Cortex of kidney (tissue), 1 donor: ENCODE measurements at places on chromosomes 2 and 18.

DNA sequence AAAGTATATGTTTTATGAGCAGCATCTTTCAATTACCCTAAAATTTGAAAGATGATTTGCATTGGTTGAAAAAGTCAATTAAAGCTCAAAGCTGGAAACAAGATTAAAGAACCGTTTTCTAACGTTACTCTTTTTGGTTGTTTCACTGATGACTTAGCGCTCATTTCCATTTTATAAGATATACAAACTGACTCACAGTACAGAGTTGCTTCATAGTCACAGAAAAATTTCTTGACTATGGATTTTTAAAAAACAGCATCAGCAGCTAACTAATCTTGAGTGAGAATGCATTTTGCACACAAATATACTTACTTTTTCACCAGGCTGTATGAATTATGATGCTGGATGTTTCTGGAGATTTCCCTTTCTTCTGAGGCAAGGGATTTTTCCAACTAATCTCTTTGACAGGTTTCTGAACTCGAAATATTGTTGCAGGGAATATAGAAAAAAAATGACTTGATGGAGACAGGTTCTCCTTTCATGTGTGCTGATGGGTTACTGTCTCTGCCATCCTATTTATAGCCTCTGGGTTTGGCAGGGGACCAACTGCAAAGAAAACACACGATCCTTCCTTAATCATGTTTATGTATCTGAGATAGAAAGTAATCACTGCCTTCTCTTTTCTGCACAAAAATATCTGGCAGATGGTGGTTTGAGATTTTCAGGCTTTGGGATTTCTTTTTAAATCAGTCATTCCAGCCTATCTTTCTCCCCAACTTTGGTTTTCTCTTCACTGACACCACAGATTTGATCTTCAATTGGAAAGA lies 129.4 kb upstream of the DAPL1 start:
- DNase-seq = no peak

GRCh38 chr2:16226943-16227664 lies 286.8 kb downstream of the MYCN start:
- DNase-seq = no peak

DNA sequence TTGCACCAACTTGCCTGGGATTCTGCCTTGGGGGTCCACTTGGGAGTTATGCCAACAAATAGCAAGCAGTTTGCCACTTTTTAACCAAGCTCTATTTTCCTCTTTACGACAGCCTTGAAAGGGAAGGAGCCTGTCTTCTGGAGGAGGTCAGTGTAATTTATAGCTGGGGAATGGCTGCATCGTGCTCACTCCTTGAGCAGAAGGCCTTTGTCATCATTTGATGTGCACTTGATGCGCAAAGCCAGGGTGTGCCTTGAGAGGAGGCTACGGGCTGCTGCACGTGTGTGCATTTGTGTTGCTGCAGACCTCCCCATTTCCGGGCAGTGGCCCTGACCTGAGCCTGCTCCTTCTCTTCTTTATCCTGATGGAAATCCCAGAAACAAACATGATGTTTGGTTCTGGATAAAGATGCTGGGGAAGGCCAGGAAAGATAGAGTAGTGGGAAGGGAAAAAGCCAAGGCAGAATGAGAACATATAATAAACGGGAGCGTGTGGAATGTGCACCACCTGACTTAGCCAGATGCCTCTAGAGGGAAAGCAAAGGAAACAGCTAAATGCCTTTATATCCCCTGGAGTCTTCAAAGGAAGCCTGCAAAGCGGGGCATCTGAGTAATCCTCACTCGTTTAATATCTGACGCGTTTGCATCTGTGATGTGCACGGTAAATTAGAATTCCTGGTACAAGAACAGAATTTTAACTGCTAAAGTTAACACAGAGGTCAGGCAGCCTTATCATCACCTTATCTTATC lies 68.3 kb upstream of the ZNF521 start:
- no peak for DNase-seq

GRCh38 chr18:74497778-74498177 lies 1.6 kb downstream of the CNDP2 start:
- DNase-seq = no peak

DNA sequence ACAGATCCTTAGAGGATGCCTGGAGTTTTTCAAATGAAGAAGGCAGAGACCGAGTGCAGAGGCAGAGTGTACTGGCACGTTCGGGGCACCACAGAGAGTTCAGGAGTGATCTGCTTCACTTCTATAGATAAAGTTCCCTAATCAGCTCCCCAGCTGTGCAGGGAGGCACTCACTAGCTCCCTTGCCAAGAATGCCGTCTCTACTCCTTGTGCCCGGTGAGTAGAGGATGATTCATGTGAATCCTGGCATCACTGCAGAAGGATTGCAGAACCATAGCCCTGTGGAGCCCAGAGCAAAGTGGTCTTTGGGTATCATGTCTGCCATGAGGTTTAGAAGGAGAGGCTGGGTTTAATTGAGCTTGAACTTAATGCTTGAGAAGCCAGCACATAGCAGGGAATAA lies 510.1 kb upstream of the RAB6C start:
- DNase-seq = no peak

- no peak for DNase-seq
These were observed 7.2 kb downstream of the AGAP1 start for GRCh38 chr2:235500761-235501672.

- no peak for DNase-seq
These were observed 162.0 kb upstream of the HAAO start for GRCh38 chr2:42954227-42954962.

DNA sequence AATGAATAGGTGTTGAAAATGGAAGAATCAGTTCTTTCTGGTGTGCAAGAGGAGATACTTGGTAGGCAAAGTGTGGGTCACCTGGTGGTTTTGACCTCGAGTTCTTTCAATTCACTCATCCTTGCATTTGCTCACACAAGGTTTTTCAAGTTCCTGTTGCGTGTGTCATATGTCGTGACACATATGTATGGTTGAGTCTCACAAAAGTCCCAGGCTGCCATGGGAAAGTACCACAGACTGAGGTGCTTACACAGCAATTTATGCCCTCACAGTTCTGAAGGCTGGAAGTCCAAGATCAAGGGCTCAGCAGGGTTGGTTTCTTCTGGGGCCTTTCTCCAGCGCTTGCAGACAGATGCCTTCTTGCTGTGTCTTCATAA lies 64.4 kb downstream of the NCK2 start:
- DNase-seq = no peak

DNA sequence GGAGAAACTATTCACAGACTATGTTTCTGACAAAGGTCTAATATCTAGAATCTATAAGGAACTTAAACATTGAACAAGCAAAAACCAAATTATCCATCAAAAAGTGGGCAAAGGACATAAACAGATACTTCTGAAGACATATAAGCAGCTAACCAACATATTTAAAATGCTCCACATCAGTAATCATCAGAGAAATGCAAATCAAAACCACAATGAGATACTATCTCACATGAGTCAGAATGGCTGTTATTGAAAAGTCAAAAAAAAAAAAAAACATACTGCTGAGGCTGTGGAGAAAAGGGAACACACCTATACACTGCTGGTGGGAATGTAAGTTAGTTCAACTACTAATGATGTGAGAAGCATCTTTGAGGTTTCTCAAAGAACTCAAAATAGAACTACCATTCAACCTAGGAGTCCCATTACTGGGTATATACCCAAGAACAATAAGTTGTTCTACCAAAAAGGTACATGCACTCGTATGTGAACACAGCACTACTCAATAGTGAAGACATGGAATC lies 220.4 kb upstream of the TFPI start:
- no peak for DNase-seq

- DNase-seq = no peak
These were observed 76.4 kb downstream of the TMEM18 start for GRCh38 chr2:600542-601386.

DNA sequence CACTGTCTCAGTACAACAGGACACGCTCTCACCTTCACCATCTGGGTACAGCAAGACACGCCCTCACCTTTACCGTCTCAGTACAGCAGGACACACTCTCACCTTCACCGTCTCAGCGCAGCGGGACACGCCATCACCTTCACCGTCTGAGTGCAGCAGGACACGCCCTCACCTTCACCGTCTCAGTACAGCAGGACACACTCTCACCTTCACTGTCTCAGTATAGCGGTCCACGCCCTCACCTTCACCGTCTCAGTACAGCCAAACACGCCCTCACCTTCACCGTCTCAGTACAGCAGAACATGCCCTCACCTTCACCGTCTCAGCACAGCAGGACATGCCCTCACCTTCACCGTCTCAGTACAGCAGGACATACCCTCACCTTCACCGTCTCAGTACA lies 109.9 kb upstream of the CTDP1 start:
- DNase-seq = no peak

GRCh38 chr2:64260093-64260803 lies 116.0 kb upstream of the PELI1 start:
- DNase-seq = no peak

GRCh38 chr18:23998018-23998417 lies 16.5 kb upstream of the TTC39C start:
- DNase-seq = no peak
